Left renal pelvis (tissue), 4 donors: ENCODE measurements at places on chromosomes 11 and 22. TPM values are rescaled to one million over a fixed set of nuclear protein-coding genes. Genes with fewer than 3 reads are reported as not detected.

- peak; percentile 59 for DNase-seq
These were observed 42.5 kb downstream of the LARGE2 start for GRCh38 chr11:45964911-45965389.

DNA sequence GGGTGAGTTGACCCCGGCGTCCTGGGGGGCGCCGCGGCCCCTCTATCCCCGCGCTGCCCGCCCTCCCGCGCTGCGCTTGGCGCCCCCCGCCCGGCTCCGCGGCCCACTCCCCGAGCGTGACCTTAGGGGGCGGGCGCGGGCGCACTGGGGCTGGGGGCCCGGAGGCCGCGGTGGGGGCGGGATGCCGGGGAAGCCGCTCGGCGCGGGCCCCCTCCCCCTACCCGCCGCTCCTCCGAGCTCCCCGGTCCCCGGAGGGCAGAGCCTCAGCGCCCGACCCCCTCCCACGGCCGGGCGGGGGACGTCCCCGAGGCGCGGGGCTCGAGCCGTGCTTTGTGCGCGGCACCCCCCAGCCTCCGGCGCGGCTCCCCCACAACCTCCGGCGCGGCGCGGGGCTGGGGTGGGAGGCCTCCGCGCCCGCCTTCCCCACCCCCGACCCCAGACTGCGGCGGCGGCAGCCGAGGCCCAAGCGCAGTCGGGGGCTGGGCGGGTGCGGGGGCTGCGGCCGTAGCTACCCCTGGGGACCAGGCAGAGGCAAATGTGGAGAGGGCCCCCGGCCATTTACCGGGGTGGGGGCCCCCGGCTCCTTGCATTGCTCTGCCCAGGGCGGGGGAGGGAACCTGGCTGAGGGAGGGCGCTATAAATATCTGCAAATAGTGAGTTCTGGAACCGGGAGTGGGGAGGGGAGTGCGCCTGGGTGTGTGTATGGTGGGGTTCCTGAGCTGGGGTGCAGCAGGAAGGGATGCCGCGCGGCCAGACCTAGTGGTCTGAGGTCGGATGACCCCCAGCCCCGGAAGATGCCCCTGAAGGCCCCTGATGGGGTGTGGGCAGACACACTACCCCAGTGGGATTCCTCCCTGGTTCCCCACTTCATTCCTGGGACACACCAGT lies 988 bp downstream of the MGAT3 start:
- no peak for DNase-seq

- DNase-seq, result no peak
These were observed 123.5 kb downstream of the MPPED1 start for GRCh38 chr22:43535336-43535735.

GRCh38 chr11:21364866-21365624 lies 695.7 kb downstream of the NELL1 start:
- DNase-seq, result no peak

MS4A7 gene
- polyA plus RNA-seq, result 5.5 TPM

OR2AG2 gene
- 0.04 TPM for polyA plus RNA-seq

DNA sequence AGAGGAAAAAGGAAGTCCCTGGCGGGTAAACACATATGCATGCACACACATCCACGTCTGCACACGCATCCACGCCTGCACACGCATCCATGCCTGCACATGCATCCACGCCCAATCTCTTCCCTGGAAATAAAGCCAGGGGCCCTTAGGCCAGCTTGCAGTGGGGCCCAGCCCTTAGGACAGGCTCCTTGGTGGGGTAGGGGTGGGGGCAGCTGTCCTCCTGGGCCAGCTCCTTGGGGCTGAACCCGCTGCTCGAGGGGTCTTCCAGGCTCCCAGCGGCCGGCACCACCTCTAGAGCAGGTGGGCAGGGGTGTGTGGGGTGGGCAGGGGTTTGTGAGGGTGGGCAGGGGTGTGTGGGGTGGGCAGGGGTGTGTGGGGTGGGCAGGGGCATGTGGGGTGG lies 1.9 kb downstream of the C11orf21 start:
- DNase-seq, result no peak

GRCh38 chr11:76167590-76167989 lies 38.7 kb downstream of the WNT11 start:
- no peak for DNase-seq

DNA sequence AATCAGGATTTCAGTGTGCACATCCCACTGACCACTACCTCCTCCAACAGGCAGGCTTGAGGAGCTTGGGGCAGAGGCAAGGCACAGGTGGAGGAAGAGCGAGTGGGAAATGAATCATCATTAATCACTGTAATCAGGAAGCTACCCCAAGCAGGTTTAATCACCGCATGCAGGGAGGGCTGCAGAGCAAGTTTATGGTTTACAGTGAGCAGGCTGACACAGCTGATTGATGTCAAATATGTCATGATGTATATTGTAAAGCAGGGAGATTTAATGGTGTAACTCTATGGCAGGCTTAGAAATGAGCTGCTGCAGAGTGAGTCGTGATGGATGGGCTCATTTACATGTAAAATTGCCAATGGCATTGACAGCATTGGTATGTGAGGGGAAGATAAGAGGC lies 441.0 kb downstream of the NTM start:
- no peak for DNase-seq

DNA sequence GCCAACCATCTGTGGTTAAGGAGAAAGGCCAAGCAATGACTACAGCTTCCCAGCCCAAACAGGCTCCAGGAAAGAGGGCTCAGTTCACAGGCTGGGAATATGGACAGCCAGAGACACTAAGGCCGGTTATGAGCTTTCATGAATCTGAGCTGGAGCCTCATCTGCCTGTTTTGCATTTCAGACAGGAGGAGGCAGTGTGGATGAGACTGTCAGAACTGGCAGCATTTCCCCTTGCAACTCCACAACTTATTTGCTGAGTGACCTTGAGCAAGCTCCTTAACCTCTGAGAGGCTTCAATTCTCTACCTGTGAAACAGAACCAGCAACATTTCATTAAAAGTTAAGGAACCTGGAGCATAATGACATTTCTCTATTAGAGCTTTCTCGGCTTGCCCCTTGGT lies 264.0 kb downstream of the ETS1 start:
- no peak for DNase-seq

DNA sequence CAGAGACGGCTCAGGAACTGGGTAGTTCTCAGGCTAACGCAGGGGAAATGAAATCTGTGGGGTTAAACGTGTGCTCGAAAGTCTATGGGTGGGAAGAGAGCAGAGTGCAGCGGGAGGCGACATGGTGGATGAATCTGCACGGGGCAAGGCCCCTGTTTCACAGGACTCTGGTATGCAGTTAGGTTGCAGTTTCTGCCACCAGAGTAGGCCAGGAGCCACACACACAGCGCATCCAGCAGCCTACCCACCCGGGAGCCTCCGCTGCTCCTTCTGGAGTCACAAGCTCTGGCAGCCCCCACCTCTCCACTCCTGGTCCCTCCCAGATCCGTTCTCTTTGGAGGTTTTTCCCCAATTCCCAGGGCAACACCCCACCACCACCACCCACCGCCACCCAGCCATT lies 27.0 kb downstream of the SPATA19 start:
- no peak for DNase-seq

DNA sequence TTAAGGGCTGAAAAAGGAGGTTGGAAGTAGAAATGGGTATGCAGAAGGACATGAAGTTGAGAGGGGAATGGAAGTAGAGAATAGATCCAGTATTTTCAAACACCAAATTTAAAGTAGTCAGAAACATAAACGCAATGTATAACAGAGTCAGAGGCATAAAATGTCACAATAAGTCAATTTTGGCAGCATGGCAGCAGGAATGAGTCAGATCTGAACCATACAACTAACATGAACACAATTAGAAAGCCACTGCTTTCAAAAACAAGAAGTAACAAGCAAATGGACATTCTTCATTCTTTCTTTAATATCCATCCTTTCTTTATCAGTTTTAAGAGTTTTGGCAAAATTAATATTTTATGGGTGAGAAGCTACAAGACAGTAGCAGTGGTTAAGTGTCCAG lies 2.5 kb downstream of the CHORDC1 start:
- no peak for DNase-seq

NFRKB gene
- 31.2 TPM for polyA plus RNA-seq

ARHGEF17 gene
- polyA plus RNA-seq, result 68.5 TPM

OR8G5 gene
- not detected for polyA plus RNA-seq

DNA sequence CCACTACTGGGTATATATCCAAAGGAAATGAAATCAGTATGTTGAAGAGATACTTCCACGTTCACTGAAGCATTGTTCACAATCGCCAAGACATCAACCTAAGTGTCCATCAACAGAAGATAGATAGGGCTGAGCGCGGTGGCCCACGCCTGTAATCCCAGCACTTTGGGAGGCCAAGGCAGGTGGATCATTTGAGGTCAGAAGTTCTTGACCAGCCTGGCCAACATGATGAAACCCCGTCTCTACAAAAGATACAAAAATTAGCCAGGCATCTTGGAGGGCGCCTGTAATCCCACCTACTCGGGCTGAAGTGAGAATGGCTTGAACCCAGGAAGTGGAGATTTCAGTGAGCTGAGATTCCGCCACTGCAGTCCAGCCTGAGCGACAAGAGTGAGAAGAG lies 12.7 kb downstream of the EIF3F start:
- no peak for DNase-seq

TESMIN gene
- polyA plus RNA-seq, result 22.0 TPM

DNA sequence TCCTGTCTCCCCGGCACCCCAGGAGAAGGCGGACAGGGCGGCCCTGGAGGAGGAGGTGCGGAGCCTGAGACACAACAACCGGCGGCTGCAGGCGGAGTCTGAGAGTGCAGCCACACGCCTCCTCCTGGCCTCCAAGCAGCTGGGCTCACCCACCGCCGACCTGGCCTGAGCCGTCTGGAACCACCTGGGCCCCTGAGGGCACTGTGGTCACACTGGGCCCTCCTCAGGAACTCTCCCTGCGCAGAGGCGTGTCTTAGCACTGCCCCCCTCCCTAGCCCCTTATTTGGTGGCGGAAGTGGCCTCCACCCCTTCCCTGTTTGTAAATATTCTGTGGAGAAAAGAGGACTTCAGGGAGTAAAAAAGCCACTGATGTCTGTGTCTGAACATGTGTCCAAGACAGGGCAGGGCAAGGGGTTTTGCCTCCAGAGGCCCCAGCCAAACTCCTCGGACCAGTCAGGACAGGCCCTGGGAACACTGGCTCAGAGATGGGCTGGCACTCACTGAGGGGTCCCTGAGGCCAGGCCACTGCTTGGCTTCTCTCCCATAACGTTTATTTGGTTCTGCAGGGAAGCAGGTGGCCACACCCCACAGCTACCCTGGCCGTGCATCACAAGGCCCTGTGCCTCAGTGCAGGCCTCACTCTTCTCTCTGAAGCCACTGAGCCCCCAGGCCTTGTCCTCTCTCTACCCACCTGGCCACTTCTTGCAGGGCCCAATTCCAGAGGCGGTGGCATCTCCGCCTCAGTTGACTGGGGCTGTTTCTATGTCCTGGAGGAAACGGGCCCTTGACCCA lies 12.0 kb downstream of the RELA start:
- DNase-seq, result no peak

DNA sequence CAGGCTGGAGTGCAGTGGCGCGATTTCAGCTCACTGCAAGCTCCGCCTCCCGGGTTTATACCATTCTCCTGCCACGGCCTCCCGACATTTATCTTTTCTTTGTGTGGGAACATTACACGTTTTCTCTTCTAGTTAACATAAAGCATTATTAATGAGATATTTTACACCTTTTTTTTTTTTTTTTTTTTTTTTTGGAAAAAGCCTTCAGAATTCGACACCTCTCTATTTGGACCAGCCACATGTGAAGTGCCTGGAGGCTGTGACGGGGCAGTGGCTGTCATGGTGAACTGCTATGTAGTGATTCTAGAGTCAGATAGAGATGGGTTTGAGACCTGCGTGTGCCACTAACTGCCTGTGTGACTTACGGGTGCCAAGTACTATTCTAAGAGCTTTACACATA lies 64.3 kb downstream of the SMIM38 start:
- DNase-seq, result no peak

LRRC74B gene
- polyA plus RNA-seq, result 0.10 TPM

DNA sequence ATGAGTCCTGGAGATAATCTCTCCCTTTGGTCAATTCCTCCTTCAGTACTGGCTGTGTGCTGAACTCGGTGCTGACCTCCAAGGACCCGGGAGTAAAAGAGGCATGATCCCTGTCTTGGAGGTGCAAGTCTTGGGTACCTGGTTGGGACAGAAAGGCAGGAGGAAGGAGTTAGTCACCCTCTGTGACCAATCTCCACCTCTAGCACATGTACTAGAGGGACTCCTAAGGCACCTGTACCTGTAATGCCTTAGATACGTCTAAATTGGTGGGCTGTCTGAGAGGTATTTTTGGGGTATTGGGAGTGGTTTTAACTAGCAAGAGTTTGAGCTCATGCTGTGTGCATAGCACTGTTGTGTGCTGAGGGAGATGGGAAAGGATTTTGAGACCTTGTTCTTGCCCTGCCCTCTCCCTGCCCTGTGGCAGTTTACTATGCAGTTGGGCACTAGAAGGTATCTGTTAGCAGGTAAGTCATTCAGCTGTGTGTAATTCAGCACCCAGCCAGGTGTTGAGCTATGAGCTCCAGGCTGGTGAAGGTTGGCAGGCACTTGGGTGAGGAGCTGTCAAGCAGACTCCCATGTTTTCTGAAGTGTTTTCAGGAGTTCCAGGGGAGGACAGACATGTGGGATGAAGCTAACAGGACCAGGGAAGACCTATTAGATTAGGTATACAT lies 2.5 kb downstream of the PANX1 start:
- DNase-seq, result no peak

GGTLC2 gene
- 0.26 TPM for polyA plus RNA-seq

RCOR2 gene
- 11.6 TPM for polyA plus RNA-seq

DNA sequence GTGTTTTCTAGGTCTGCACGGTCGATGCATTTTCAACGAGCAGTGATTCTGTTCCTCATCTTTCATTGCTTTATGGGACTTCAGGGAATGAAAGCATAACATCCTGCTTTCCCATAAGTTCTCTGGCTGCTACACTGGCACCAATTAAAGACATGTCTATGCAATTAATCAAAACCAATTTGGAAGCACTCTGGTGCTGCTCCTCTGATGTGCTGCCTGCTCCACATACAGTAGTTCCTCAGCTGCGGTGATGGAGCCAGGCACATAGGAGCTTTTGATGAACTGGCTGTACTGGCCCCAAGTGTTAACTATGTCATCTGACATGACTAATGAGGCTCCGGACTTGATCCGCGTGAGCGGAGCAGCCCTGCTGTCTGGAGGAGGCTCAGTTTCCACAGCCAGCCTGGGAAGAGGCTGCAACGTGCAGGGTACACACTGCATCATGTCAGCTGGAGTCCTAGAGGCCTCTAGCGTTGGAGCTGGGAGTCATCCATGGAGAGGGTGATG lies 29.8 kb downstream of the GVQW3 start:
- peak; percentile 36 for DNase-seq

GRCh38 chr11:108338750-108339149 lies 115.9 kb downstream of the ATM start:
- DNase-seq, result no peak

DNA sequence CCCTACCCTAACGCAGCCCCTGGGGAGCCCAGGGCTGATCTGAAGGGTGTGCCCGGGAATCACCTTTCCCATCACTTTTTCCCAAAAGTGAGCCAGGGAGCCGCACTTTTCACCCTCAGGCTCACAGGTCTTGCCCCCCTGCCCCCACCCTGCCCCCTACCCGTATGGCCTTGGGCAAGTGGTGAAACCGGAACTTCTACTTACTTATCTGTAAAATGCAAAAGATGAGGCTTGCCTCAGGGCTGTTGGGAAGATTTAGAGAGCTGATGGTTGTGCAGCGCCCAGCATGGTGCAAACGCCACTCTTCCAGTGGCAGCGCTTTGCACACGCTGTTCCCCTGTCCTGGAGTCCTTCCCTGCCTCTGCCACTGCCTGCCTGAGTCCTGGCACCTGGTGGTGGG lies 8.0 kb downstream of the SYT12 start:
- no peak for DNase-seq
